Activated naive CD4-positive, alpha-beta T cell treated with anti-CD3 and anti-CD28 coated beads, Interleukin-2, amount 10 ng/mL, durations not matched to agents 7 days and 5 days (primary cell): ENCODE measurements at places on chromosomes 16 and 17.

- no peak for DNase-seq
Measured at GRCh38 chr17:75610103-75610984, 22.7 kb downstream of the MYO15B start.

DNA sequence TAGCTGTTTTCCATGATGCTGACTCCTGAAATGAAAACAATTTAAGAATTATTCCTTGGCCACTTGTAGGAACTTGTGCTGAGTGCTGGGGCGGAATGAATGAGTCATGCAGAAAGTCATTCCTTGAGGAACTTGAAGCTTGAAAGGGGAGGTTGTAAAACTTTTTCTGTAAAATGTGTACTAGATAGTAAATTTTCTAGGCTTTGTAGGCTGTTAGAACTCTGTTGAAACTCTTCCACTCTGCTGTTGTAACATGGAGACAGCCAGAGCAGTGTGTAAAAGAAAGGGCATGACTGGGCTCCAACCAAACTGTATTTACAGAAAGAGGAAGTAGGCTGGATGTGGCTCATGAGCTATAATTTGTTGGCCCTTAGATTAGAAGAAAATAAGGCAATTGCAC, 46.1 kb downstream of the ABCA8 start:
- no peak for DNase-seq

- no peak for DNase-seq
Measured at GRCh38 chr16:5917436-5918195, 820.0 kb upstream of the EEF2KMT start.

- no peak for DNase-seq
Measured at GRCh38 chr17:19301274-19301951, 61.1 kb downstream of the B9D1 start.

- DNase-seq = no peak
Measured at GRCh38 chr17:58917228-58917627, 161.6 kb downstream of the PPM1E start.

DNA sequence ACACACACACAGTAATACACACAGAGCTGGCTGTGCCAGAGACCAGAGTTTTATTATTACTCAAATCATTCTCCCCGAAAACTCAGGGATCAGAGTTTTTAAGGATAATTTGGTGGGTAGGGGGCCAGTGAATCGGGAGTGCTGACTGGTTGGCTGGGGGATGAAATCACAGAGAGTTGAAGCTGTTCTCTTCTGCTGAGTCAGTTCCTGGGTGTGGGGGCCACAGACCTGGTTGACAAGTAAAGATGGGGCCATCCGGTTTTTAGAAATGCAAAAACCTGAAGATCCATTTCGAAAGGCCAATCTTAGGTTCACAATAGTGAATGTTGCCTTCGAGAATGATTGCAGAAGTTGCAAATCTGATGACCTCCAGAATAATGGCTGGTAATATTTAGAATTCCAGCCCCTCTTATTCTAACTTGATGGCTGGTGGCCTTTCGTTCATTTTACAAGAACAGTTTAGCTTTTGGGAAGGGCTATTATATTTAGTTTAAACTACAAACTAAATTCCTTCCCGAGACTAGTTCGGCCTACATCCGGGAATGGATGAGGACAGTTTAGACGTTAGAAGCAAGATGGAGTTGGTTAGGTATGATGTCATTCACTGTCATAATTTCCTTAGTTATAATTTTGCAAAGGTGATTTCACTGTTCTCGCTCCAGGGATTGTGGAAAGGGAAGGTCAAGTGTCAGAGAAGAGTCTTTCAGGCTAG, 123.2 kb downstream of the KCNJ18 start:
- no peak for DNase-seq

DNA sequence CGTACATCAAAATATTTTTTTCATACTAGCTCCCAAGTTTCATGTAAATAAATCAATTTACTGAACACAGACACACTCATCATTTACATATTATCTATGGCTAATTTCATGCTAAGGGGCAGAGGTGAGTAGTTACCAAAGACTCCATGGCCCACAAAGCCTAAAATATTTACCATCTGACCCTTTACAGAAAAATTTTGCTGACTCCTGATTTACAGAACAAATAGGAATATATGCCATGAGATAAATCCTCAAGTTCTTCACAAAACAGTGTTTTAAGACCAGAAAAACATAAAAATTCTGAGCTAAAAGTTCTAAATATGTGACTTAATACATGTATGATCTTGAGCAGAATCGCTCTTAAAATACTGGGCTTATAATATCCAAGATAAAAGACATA, 36.6 kb upstream of the PHLPP2 start:
- no peak for DNase-seq

GRCh38 chr17:66971264-66971663, 6.8 kb downstream of the CACNG4 start:
- no peak for DNase-seq

GRCh38 chr17:1469231-1469852, 13.3 kb upstream of the CRK start:
- DNase-seq = no peak

GRCh38 chr17:72386619-72387237, 265.9 kb downstream of the SOX9 start:
- DNase-seq = no peak

DNA sequence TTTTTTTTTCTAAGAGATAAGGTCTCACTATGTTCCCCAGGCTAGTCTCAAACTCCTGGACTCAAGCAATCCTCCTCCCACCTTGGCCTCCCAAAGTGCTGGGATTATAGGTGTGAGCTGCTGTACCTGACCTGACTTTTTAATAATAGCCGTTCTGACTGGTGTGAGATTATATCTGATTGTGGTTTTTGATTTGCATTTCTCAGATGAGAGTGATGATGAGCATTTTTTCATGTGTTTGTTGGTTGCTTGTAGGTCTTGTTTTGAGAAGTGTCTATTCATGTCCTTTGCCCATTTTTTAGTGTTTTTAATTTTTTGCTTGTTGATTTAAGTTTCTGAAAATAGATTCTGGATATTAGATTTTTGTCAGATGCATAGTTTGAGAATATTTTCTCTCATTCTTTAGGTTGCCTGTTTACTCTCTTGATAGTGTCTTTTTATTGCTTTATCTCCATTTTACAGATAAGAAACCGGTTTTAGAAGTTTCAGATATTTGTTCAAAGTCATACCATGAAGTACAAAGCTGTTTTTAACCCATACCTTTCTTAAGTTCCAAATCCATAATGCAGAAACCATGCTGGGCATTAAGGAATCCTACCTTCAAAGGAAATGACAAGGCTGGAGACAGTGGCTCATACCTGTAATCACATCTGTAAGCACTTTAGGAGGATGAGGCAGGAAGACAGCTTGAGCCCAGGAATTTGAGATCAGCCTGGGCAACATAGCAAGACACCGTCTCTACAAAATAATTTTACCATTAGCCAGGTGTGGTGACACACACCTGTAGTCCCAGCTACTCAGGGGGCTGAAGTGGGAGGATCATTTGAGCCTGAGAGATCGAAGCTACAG, 168.4 kb upstream of the TBX2 start:
- DNase-seq = no peak

- no peak for DNase-seq
Measured at GRCh38 chr17:80152081-80152702, 5.3 kb upstream of the EIF4A3 start.

GRCh38 chr17:66677201-66677981, 157.5 kb upstream of the CACNG5 start:
- DNase-seq = no peak

- DNase-seq = no peak
Measured at GRCh38 chr17:15262291-15263205, 2.6 kb downstream of the PMP22 start.

DNA sequence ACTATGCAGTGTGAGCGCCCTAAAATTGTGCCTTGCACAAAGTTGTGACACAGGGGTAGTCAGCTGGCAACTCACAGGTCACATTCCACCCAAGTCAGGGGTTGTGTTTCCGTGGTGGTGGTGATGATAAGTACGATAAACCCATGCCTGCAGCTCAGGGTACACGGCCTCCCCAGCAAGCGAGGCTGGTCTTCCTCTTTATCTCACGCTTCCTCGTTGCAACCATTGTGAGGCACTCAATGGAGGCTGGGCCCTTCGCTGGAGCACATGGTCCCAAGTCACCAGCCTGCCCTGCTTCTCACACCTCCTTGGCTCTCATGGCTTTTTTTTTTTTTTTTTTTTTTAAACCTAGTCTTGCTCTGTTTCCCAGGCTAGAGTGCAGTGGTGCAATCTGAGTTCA, 307.5 kb downstream of the CPPED1 start:
- DNase-seq = no peak

DNA sequence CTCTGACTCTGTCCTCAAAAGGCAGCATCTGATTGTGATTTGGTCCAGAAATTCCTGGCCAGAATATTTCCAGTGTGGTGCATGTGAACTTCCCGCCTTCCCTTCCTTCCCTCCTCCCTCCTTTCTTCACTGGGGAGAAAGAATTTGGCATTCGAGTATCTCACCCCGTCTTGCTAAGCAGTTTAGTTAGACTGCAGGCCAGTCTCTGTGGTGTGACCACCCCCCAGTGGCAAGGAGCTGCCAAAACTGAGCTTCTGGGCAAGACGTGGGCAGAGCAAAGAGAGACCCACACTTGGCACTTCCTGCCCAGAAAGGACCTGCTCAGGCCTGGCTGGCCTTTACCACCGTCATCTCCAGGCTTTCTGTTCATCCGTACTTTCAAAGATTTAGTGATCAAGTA, 36.4 kb downstream of the SNX20 start:
- DNase-seq = peak; percentile 62

DNA sequence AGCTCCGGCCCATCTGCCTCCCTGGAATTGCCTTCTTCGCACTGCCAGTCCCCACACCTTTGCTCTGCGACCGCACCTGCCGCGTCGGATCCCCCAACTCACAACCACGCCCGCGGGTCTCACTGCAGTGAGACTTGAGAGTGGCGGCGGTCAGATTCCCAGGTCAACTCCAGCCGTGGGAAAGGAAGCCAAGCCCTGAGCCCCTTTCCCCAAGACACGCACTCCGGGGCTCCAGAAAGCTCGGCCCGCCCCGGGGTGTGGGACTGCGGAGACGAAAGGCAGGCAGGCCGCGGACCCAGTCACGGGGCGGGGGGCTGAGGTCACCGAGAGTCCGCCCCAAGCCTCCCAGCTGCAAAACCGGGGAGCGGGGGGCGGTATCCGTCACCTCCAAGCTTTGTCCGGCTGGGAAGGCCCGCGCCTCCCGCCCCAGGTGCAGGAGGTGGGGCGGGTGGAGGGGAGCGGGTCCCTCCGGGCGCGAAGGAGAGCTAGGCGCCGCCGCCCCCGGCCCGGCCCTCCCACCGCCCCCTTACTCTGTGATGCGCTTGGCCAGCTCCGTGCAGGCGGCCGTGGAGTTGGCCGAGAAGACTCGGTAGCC, 615 bp downstream of the PRPSAP1 start:
- peak; percentile 61 for DNase-seq

DNA sequence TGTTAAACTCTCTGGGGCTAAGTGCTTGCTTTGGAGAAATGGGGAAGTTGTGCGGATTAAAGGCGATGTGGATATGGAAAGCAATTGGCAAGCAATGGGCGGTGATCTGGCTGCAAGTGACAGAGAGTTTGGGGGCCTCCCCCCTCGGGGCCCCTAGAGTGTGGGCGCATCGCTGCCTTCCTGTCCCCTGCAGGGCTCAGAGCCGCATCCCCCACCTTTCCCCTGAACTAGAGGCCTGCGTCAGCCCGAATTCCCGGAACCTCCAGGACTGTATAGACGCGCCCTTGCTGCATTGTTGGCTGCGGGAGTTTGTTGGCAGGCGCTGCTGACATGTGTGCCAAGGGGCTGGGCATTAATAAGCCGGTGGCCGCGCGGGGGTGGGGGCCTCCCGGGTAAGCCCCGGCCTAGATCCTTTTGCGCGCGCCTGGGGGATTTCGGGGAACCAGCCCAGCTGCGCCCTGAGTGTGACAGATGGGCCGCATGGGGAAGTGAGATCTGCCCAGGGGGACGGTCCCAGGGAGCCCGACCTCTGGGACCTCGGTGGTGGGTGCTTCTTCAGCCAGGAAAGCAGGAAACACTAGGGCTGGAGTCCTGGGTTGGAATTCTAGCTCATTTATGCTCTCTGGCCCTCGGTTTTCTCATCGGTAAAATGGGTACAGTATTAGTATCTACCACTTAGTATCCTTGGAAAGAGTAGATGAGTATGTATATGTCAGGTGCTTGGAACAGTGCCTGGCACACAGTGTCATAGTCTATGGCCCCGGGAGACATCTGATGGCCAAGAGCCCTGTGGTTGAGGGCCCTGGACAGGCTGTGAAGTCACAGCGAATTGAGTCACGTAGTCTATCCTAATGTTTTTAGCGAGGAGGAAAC, 1.0 kb downstream of the EEF2K start:
- peak; percentile 57 for DNase-seq

- DNase-seq = no peak
Measured at GRCh38 chr16:13959626-13960025, 39.7 kb downstream of the ERCC4 start.

GRCh38 chr16:4060009-4060408, 56.2 kb downstream of the ADCY9 start:
- DNase-seq = no peak

DNA sequence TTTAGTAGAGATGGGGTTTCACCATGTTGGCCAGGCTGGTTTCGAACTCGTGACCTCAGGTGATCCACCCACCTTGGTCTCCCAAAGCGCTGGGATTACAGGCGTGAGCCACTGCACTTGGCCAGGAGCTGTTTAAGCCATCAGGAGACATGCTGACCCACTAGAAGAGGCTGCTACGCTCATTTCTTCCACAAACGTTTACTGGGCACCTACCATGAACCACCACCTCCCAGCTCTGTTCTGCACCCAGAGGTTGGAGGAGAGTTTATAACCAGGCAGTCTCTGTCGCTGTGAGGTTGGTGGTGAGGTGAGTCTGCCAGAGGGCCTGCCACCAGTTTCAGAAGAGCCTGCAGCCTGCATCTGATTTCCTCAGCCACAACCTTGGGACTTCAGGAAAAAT, 51.8 kb downstream of the SF3B3 start:
- no peak for DNase-seq

- DNase-seq = no peak
Measured at GRCh38 chr16:82045465-82045864, 10.4 kb downstream of the HSD17B2 start.

DNA sequence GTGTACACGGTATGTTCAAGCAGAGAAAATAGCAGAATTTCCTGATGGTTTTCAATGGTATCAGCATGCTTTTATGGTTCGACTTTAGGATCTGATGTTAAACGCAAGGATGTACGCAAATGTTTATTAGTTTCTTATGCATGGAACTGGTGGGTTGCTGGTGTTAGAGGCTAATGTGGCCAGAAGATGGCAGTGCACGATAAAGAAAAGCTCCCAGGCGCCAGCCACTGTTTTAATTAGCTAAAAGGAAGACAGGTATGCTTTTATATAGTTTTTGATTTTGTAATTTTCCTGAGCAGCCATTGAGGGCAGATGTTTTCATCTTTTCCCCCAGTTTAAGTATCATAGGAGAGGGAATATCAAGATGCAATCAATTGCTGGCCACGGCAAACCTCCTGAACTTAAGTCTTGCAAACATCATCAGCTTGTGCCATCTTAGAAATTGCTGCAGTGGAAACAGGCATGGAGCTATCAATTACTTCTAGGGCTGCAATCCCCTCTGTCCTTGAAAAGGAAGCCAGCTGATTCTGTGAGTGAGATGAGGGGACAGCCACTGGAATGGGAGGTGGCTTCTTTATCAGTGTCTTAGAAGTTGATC, 648.5 kb upstream of the RBFOX1 start:
- peak; percentile 22 for DNase-seq

- DNase-seq = no peak
Measured at GRCh38 chr17:76872221-76872873, 4.1 kb downstream of the MGAT5B start.
